ENCODE measurements at places on chromosomes 1 and 21.
A peak's percentile ranks its signal among the peaks of the same experiment; 100 is the strongest.

- no peak overlapping the region for H3K27ac ChIP-seq
- DNase-seq: no peak
- no peaks in the 10 kb centered on the region for H3K27me3 ChIP-seq
- no peak overlapping the region for H3K4me3 ChIP-seq
Observed at GRCh38 chr21:40164905-40165772, 297.9 kb downstream of the PCP4 start.

DNA sequence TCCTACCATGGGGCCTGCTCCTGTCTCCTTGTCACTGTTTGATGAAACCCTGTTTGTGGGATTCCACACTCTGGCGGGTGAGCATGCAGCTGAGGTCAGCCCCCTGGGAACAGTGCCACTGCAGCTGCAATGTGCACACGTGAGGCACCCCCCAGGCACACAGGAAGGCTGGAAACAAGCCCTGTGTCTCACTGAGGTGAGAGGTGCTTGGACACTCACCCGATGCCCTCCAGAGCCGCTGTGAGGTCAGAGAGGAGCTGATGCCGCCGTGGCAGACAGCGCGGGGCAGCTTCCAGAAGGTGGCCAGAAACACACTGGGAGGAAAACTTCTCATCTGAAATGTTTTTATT is 49.7 kb downstream of the SLX9 start:
- H3K36me3 ChIP-seq: no peaks in the 10 kb centered on the region
- H3K27me3 ChIP-seq: no peaks in the 10 kb centered on the region
- DNase-seq: no peak
- no peak overlapping the region for H3K27ac ChIP-seq
- no peak overlapping the region for H3K4me3 ChIP-seq

GRCh38 chr21:25709684-25710265 is 24.9 kb downstream of the ATP5PF start:
- no peaks in the 10 kb centered on the region for H3K36me3 ChIP-seq
- H3K27ac ChIP-seq: no peak overlapping the region
- H3K4me1 ChIP-seq: no peaks in the 10 kb centered on the region
- no peak for DNase-seq
- H3K4me3 ChIP-seq: no peak overlapping the region
- no peaks in the 10 kb centered on the region for H3K27me3 ChIP-seq

DNA sequence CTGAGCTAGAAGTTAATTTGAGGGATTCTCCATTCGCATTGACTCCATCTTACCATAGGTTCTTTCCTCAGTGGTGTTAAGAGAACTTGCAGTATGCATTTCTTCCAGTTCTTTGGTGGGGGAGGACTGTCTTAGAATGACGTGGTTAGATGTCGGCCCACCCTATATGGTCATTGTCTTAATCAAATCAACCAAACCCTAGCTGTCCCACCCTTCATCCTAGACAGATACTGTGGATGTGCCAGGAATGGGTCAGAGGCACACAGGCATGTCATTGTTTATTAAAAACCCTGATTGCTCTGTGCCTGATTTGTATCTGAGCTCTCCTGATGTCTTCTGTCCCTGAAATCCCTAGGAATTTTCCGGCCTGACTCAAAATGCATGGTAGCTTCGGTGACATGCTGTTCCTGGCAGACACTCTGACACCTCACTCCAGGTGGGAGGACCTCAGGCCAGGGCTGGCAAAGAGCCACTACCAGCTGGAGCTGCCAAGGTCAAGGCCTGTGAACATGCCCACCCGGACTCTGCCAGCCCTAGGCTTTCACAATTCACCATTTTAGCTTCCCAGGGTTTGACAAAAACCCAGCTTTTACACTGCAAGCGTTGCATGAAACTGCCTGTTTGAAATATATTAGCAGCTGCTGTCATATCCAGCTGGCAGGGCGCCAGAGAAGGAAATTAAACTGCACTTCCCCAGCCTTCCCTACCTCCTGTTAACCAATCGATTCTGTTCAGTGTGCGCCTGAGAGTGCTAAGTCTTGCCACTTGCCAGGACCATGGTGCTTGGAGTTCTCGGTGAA is 134.0 kb downstream of the FAM78B start:
- H3K36me3 ChIP-seq: no peaks in the 10 kb centered on the region
- no peaks in the 10 kb centered on the region for H3K27me3 ChIP-seq
- no peak for DNase-seq
- H3K4me3 ChIP-seq: no peak overlapping the region

GRCh38 chr1:13702425-13703127 is 2.6 kb downstream of the PRDM2 start:
- peak overlapping the region; percentile 62 for H3K4me3 ChIP-seq
- peak; percentile 26 for DNase-seq
- no peaks in the 10 kb centered on the region for H3K27me3 ChIP-seq
- peaks cover 11% of the 10 kb centered on the region for H3K36me3 ChIP-seq

GRCh38 chr1:109091839-109092193 is 1.3 kb downstream of the TMEM167B start:
- peaks cover 28% of the 10 kb centered on the region for H3K4me1 ChIP-seq
- no peaks in the 10 kb centered on the region for H3K27me3 ChIP-seq
- DNase-seq: no peak
- peak overlapping the region; percentile 97 for H3K27ac ChIP-seq

GRCh38 chr1:172172352-172172831 is 248.1 kb upstream of the C1orf105 start:
- H3K36me3 ChIP-seq: no peaks in the 10 kb centered on the region
- no peak for DNase-seq
- H3K27ac ChIP-seq: no peak overlapping the region
- H3K4me3 ChIP-seq: no peak overlapping the region
- no peaks in the 10 kb centered on the region for H3K4me1 ChIP-seq

DNA sequence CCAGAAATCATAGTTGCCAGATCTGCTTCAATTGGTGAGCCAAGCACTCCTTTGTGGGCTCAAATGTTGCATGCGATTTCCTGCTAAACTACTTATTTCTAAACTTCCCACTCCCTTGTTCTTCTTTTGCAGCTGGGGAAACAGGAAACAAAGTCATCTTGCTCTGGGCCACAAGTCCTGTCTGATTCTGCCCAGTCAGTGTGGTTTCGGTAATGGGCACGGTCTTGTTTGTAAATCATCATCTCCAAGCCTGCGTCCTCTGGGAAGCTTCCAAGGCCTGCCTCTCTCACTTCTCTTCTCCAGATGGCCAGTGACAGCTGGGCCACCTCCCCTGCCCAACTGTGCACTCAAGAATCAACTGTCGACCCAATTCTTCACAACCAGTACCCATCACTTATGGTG is 4.4 kb downstream of the S100A8 start:
- H3K4me1 ChIP-seq: peaks cover 4% of the 10 kb centered on the region
- no peak overlapping the region for H3K4me3 ChIP-seq
- H3K36me3 ChIP-seq: no peaks in the 10 kb centered on the region
- H3K27me3 ChIP-seq: peaks cover 15% of the 10 kb centered on the region
- no peak for DNase-seq

GRCh38 chr1:219882096-219882495 is 46.3 kb downstream of the SLC30A10 start:
- no peak for DNase-seq
- H3K27me3 ChIP-seq: no peaks in the 10 kb centered on the region
- no peaks in the 10 kb centered on the region for H3K4me1 ChIP-seq
- H3K4me3 ChIP-seq: no peak overlapping the region

DNA sequence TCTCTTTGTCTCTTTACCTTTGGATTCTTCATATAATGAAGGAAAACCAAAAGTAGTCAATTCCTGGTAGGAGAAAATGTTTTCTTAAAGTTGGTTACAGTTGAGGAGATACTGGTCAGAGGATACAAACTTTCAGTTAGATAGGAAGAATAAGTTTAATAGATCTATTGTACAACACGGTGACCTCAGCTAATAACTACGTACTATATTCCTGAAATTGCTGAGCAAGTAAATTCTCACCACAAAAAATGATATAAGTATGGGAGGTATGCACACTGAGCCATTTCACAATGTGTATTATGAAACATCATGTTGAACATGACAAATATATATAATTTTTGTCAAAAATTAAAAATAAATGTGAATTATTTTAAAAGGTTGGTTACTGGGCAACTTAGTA is 20.4 kb downstream of the SSX2IP start:
- no peaks in the 10 kb centered on the region for H3K27me3 ChIP-seq
- DNase-seq: no peak
- peaks cover 12% of the 10 kb centered on the region for H3K4me1 ChIP-seq
- H3K27ac ChIP-seq: no peak overlapping the region
- peaks cover 5% of the 10 kb centered on the region for H3K36me3 ChIP-seq

GRCh38 chr1:231376875-231377549 is 38.9 kb downstream of the SPRTN start:
- peaks cover 8% of the 10 kb centered on the region for H3K36me3 ChIP-seq
- peaks cover 28% of the 10 kb centered on the region for H3K4me1 ChIP-seq
- peak; percentile 28 for DNase-seq
- peak overlapping the region; percentile 45 for H3K4me3 ChIP-seq
- H3K27me3 ChIP-seq: no peaks in the 10 kb centered on the region
- H3K27ac ChIP-seq: peak overlapping the region; percentile 71

DNA sequence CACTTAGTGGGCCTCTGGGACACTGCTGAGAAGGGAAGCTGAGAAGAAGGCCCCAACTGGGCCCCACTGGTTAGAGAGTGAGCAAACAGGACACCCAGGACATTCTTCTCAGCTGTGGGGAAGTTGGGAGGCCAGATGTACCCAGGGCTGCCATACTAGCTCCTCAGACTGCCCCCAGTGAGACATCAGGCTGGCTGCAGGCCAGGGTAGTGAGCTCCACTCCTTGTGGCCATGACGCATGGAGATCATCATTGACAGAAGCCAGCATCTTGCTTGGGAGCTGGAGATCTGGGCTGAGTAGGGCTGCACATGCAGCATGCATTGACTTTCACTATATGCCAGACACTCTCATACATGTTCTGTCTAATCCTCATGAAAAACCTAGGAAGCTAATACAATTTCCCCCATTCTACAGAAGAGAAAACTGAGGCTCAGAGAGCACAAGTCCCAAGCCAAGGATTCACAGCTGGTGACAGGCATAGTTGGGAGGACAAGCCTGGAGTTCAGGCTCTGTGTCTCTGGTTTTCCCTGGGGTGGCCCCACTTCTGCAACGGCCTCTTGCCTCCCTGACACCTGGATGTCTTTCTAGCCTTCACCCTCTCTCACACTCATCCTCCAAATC is 24.1 kb upstream of the MYCL start:
- no peak overlapping the region for H3K4me3 ChIP-seq
- H3K27me3 ChIP-seq: no peaks in the 10 kb centered on the region
- H3K4me1 ChIP-seq: no peaks in the 10 kb centered on the region
- DNase-seq: no peak

GRCh38 chr1:32887623-32888022 is 1.3 kb downstream of the HPCA start:
- no peak for DNase-seq
- no peaks in the 10 kb centered on the region for H3K36me3 ChIP-seq
- no peak overlapping the region for H3K4me3 ChIP-seq
- peaks cover 5% of the 10 kb centered on the region for H3K4me1 ChIP-seq
- H3K27me3 ChIP-seq: peaks cover 73% of the 10 kb centered on the region

GRCh38 chr21:46356494-46357334 is 32.8 kb downstream of the PCNT start:
- no peaks in the 10 kb centered on the region for H3K4me1 ChIP-seq
- peaks cover 35% of the 10 kb centered on the region for H3K36me3 ChIP-seq
- DNase-seq: no peak
- no peak overlapping the region for H3K4me3 ChIP-seq

DNA sequence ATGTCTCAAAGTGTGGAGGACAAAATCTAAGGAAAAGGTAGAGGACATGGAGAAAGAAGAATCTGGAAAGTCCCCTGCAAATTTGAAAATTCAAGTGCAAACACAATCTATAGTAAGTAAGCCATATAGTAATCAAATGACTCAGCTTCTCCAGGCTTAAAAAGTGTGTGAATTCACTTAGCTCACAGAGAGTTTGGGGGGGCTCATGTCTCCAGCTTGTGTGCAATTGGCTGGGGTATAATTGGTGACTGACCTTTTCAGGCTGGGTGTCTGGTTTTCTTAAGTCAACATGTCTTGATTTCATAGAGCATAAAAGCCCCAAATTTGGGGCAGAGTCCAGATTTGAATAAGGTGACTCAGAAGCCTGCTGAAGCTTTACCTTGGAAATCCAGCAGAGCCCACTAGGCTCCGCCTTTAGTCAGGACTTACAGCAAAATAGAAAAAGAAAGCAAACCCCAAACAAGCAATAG is 8.6 kb downstream of the CLDN14 start:
- H3K27me3 ChIP-seq: peaks cover 2% of the 10 kb centered on the region
- DNase-seq: peak; percentile 38

DNA sequence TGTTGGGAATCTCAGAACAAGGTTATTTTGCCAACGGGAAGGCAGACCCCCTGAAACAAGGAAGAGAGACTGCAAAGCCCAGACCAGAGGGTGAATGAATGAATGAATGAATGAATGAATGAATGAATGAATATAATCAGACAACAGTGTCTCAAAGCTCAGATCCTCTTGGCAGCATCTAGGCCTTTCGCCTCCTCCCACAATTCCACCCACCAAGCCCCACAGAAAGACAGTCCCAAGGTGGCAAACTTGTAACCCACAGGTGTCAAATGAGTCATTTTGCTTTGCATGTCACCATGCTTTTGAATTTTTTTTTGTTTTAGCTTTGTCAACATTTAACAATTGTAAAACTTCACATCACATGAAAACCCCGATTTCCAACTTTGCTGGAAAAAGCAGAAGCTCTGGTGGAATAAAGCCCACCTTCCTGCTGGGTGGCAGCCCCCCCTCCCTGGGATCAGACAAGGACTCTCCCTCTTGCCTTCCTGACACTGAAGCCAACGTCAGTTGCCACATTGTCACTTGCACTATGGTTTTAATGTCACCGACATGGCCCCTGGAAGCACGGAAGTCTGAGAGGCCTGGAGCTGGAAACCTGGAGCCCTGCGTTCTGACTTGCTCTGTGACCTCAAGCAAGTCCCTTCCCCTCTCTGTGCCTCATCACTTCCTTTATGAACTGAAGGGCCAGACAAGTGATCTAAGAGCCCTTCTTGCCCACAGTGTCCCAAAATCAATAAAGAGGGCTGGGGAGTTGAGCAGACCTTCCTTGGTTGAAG is 134.6 kb upstream of the RUNX3 start:
- peaks cover 13% of the 10 kb centered on the region for H3K4me1 ChIP-seq
- no peak overlapping the region for H3K27ac ChIP-seq
- peaks cover 10% of the 10 kb centered on the region for H3K27me3 ChIP-seq
- H3K4me3 ChIP-seq: no peak overlapping the region
- peak; percentile 27 for DNase-seq

GRCh38 chr1:171595324-171595723 is 26.7 kb upstream of the MYOCOS start:
- DNase-seq: no peak
- no peaks in the 10 kb centered on the region for H3K27me3 ChIP-seq
- no peak overlapping the region for H3K27ac ChIP-seq
- no peak overlapping the region for H3K4me3 ChIP-seq

- no peaks in the 10 kb centered on the region for H3K36me3 ChIP-seq
- no peak overlapping the region for H3K27ac ChIP-seq
- no peak overlapping the region for H3K4me3 ChIP-seq
Observed at GRCh38 chr1:158552296-158552695, 1.9 kb downstream of the OR6Y1 start.

DNA sequence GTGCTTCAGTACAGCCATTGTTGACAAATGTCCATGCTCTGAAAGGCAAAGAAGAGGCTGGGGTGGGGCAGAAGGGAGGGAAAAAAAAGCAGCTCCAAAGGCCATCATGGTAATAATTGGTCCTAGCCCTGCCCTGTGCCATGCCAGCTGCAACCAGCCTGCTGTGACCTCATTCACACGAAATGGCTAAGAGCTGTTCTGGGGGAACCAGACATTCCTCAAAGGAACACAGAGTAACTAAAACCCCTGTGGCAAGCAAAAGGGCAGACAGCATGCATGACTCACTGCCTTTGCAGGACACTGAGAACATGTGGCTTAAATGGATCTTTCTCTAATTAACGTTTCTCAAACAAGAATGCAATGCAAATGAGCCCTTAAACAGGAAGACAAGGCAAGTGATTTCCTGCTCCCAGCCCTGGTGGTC is 42.3 kb downstream of the STYXL2 start:
- peaks cover 60% of the 10 kb centered on the region for H3K27me3 ChIP-seq
- no peak overlapping the region for H3K27ac ChIP-seq
- no peak overlapping the region for H3K4me3 ChIP-seq
- DNase-seq: no peak
